ENCODE measurements at places on chromosomes 6 and 20.
A peak's percentile ranks its signal among the peaks of the same experiment; 100 is the strongest.

- peak; percentile 38 for ATAC-seq
Observed at GRCh38 chr6:159257846-159258245, 88.6 kb downstream of the FNDC1 start.

- ATAC-seq: no peak
Observed at GRCh38 chr20:58406422-58407001, 17.5 kb downstream of the VAPB start.

GRCh38 chr6:120534954-120535353 lies 799.3 kb downstream of the TBC1D32 start:
- no peak for ATAC-seq

DNA sequence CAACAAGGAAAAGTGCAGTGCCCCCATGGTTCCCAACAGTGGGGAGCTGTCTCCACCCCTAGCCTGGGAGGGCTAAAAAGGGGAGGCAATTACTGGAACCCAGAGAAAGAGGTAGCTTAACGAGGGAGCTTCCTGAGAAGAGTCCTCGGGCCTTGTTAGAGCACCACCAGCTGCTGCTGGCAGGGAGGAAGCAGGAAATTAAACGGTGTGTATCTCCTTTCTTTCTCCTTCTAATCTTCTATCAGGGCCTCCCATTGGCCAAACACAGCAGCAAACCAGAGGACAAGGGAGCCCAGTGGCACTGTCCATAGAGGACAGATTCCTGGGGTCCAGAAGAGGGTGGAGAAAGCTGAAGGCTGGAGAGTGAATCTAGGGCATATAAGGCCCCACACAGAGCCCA lies 7.6 kb upstream of the BTN2A2 start:
- no peak for ATAC-seq

- no peak for ATAC-seq
Observed at GRCh38 chr20:14838663-14839628, 501.5 kb upstream of the FLRT3 start.

GRCh38 chr20:10805764-10806163 lies 132.0 kb upstream of the JAG1 start:
- ATAC-seq: no peak

DNA sequence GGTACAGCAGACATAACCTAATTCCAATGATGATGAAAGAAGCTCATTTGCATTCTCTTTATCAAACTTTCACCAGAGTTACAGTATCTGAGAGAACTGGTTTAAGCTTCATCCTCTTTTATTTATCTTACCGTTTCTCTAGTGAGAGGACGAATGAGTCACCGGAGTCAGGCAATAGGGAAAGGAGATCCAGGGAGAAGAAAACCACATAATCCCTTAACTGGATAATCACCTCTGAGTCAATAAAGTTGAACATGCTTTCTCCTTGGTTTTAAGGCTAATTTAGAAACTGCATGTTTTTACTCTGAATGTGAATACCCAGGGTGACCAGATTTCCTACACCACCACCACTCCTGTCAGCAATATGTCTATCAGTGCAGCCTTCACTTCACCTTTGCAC lies 313.7 kb upstream of the TBX18 start:
- ATAC-seq: no peak

DNA sequence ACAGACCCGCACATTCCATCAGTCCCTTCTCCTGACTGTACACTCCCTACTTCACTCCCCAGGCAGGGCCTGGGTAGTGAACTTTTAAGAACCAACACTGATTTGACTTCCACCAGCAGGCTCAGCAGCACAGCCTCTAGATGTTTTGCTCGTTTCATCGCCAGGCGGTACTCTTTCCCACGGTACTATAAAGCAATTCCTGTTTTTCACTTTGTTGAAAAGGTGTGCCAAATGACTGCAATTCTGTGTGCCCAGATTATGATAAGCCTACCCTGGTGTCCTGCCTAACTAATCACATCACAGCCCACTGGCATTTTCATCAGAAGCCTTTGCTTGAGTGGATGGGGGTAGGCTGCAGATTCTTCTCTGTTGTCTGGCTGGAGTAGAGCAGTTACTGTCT lies 12.9 kb upstream of the WTAP start:
- no peak for ATAC-seq

DNA sequence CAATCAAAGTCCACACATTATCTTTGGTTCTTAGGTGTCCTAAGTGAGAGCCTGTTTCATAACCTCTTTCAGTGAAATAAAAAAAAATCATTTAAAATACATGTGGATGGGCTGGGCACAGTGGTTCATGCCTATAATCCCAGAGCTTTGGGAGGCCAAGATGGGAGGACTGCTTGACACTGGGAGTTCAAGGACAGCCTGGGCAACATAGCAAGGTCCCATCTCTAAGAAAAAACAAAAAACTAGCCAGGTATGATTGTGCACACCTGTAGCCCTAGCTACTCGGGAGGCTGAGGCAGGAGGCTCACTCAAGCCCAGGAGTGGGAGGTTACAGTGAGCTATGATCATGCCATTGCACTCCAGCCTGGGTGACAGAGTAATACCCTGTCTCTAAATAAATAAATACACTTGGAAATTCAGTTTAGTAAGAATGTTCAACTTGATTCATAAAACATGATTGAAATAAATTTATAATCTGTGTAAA lies 3.6 kb downstream of the MPC1 start:
- ATAC-seq: no peak

DNA sequence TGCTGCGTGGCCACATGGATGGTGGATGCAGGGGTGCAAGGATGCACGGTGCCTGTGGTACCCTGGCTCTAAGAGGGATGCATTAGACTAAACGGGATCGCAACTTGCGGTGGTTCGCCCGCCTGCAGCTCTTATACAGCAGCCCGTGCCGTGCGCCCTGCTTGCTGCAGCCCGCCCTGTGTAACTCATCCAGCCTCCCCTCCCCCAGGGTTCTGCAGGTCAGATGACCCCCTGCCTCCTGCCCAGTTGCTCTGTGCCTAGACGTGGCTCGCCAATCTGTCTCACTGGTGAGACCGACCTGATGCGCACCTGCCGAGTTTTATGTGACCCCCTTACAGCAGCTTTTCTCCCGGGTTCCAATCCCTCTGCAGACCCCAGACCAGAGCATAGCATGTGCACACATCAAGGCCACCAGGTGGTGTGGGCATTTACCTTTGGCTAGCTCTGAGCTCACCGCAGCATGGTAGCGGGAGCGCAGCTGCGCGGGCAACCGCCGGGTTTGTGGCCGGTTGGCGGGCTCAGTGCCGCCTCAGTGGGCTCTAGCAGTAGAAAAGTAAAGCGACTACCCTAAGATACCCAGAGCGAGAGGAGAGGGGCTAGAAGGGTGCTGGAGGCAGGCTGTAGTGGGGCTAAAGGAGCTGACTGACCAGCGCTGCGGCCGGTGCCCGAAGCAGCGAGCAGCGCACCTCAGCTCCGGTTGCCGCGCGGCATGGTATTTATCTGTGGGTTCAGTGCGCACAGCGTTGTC lies 693 bp upstream of the GNAS-AS1 start:
- peak; percentile 4 for ATAC-seq

DNA sequence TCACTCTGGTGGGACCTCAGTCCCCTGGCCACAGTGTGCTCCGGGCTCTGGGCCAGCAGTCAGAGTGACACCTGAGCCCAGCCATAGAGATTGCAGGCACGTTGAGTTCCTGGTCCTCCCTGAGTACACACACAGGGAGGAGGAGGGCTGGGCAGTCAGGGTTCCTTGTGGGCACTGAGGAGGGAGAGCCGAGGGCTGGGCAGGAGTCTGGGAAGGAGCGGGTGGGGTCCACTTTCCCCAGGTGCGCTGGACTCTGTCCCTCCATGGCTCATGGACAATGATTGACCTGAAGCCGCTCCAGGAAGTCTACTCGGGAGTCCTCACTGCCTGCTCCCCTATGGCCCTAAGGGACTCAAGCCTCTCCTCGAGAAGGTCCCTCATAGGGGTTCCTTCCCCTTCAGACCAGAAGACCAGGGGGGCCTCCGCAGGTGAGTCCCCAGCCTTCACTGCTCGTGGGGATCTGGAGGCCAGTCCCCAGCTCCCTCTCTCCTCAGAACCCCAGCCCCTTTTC lies 1.1 kb downstream of the SLC44A4 start:
- no peak for ATAC-seq

DNA sequence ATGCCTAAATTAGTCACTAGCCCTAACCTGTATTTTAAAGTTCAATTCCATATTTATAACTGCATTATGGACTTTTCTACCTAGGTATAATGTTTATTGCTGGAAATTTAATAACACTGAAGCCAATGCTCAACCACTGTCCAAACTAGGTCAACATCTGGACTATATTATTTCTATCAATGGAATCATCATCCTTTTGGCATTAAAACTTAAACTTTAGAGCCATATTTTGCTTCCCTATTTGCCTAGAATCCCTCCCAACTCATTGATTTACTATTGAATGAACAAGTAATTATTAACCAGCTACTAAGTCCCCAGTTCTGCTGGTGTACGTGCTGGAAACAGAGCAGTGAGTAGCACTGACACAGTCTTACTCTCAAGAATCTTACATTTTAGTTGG lies 291.7 kb upstream of the SPTLC3 start:
- ATAC-seq: no peak

- ATAC-seq: no peak
Observed at GRCh38 chr20:52251136-52251700, 59.6 kb upstream of the ZFP64 start.

DNA sequence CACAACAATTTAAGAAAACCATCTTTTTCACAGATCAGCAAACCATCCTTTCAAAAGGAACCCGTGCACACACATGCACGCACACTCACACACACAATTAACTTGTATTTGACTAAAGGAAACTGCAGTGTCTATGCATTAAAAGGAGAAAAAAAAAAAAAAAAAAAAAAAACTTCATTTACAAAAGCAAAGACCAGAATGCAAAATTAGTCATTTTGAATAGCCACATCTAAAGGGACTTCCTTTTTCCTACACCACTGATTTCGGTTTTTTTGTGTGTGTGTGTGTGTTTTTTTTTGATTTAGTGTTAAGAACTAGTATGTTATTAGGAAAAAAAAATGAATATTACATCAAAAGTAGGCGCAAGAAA lies 6.3 kb downstream of the ZMYND8 start:
- ATAC-seq: no peak

DNA sequence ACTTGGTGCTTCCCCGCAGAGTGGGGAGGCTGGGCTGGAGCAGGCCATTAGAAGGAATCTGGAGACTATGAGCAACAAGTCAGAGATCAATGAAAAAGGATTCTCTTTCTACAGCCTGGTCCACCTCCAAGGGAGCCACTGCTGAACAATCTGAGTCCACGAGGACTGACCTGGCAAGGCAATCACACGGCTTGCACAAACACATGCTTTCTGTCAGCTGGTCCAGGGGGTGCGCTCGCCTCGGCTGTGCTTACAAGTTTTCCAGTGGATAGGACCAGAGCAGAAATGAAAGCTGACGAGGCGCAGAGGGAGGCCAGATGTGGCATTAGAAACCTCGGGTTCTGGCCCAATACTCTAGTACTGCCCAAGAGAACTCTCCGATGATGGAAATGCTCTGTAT lies 18.1 kb downstream of the KCNK5 start:
- ATAC-seq: peak; percentile 12

- no peak for ATAC-seq
Observed at GRCh38 chr6:82237013-82237412, 10.5 kb downstream of the IBTK start.

- ATAC-seq: no peak
Observed at GRCh38 chr20:40986774-40987173, 41.8 kb upstream of the TOP1 start.

- ATAC-seq: peak; percentile 17
Observed at GRCh38 chr20:50272030-50272723, 81.5 kb downstream of the CEBPB start.

DNA sequence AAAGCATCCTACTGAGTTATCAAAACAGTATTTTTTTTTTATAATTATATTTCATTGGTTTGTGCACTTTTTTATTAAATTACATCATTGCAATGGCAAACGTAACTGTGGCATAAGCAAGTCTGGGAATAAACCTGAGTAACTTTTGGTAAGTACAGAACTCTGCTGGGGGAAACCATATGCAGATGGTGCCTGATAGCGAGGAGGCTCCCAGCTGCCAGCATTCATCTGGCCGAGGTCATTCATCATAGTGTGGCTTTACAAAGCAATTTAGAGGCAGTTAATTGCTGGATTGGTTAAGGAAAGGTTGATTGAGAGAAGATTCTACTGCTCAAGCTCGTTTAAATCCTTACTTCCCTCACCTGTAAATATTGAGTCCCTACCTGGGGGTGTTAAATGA lies 52.6 kb downstream of the HECA start:
- ATAC-seq: no peak

DNA sequence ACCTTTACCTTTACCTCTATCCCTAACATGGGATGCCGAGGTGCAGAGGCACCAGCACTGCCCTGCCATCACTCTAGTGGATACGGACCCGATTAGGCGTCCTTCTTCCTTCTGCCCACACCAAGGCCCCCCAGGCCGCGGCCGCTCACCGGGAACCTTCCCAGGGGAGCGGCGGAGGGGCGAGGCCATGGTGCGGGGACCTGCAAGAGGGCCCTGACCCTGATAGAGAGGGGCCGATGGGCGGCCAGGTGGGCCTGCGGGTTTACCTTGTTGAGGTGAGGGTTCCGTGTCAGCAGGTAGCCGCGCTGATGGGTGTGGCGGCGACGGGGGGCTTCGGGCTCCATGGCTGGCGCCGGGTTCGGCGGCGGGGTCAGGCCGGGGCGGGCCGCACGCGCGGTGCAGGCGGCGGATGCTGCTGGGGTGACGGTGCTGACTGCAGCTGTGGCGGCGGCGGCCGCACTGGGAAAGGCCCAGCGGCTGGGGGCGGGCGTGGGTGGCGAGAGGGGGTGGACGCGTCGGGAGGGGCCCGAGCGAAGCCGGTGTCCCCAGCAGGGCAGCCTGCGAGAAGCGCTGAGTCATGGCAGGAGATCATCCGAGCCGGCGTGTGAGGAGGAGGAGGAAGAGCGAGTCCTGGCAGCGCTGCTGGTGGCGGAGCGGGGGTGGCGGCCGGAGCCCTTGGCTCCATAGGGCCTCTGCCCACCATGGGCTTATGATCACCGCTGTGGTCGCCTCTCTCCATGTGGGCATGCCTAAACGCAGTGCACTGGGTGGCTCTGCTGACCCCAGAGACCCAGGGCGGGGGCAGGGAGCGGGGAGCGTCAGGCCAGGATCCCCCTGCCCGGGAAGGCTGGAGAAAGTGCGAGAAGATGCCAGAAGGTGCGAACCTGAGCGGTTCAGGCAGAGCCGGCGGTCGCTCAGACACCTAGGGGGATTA lies at the start of gene ME1:
ME1 (minus strand) TSS at position 441 of the 934 bp plus-strand sequence; CDS start at position 344, 97 bp downstream.
- peak; percentile 92 for ATAC-seq

DNA sequence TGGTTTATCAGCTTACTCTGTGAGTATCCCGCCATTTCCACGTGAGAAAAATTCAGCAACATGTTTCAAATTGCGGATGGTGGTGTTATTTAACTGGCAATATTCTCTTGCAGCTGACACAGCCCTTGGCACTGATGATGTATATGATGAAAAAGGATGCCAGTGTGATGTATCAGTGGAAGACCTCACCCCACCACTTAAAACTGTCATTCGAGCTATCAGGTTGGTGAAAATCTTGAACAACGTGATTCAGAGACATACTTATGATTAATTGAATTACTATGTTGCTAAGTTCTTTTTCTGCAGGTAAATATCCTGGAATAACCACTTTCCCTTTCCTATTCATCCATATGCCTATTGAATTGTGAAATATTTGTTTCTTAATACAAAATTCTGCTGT lies 55.7 kb downstream of the KHDC1L start:
- ATAC-seq: no peak

DNA sequence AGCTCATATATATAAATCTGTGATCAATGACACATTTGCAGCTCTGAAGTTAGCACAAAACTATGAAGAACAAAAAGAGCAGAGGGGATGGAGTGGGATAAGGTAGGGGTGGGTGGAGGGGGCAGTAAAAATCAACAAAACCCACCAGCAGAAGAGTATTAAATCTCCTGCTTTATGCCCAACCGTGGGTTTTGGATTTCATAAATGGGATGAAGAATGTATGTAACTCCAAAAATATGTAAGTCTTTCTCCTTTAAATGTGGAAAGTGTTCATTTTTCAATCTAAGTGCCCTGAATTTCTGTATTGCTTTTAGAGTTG lies 480.3 kb upstream of the MARCKS start:
- ATAC-seq: no peak

All from gastroesophageal sphincter (tissue), 4 donors.